ENCODE measurements at places on chromosomes 5 and 9. TPM values are rescaled to one million over a fixed set of nuclear protein-coding genes. Genes with fewer than 3 reads are reported as not detected.

- DNase-seq = peak; percentile 54
- H3K27ac ChIP-seq = peak overlapping the region; percentile 97
- peaks cover 19% of the 10 kb centered on the region for H3K4me1 ChIP-seq
- peak overlapping the region; percentile 16 for H3K4me3 ChIP-seq
- no peaks in the 10 kb centered on the region for H3K36me3 ChIP-seq
Measured at GRCh38 chr9:89309608-89310474, 1.2 kb upstream of the CKS2 start.

GRCh38 chr9:19495186-19496028, 86.6 kb downstream of the ACER2 start:
- H3K4me1 ChIP-seq = no peaks in the 10 kb centered on the region
- H3K4me3 ChIP-seq = no peak overlapping the region
- no peak for DNase-seq
- no peaks in the 10 kb centered on the region for H3K36me3 ChIP-seq
- H3K27ac ChIP-seq = no peak overlapping the region

- H3K4me1 ChIP-seq = no peaks in the 10 kb centered on the region
- no peaks in the 10 kb centered on the region for H3K27me3 ChIP-seq
- no peak for DNase-seq
- H3K27ac ChIP-seq = no peak overlapping the region
Measured at GRCh38 chr5:42800748-42801330, 10.9 kb downstream of the SELENOP start.

- H3K36me3 ChIP-seq = no peaks in the 10 kb centered on the region
- H3K27me3 ChIP-seq = no peaks in the 10 kb centered on the region
- no peak overlapping the region for H3K4me3 ChIP-seq
Measured at GRCh38 chr9:16679327-16679821, 191.1 kb downstream of the BNC2 start.

DNA sequence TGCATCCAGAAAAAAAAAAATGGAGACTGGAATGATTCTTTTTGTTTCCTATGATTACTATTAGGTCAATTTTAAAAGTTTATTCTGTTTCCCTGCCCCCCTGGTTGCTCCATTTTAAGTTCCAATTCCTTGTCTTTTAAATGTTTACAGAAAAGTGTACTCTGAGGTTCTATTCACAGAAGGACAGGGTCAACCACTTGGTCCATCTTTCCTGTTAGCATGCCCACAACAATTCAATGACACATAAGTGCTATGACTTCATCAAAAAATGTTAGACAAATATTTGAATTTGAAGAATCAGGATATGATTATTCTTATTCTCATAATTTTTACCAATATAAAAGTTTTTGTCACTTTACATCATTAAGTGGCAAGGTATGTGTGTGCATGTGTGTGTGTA, 123.7 kb downstream of the PDE4D start:
- H3K4me3 ChIP-seq = no peak overlapping the region
- no peak overlapping the region for H3K27ac ChIP-seq
- peaks cover 6% of the 10 kb centered on the region for H3K4me1 ChIP-seq
- no peak for DNase-seq
- no peaks in the 10 kb centered on the region for H3K27me3 ChIP-seq

DNA sequence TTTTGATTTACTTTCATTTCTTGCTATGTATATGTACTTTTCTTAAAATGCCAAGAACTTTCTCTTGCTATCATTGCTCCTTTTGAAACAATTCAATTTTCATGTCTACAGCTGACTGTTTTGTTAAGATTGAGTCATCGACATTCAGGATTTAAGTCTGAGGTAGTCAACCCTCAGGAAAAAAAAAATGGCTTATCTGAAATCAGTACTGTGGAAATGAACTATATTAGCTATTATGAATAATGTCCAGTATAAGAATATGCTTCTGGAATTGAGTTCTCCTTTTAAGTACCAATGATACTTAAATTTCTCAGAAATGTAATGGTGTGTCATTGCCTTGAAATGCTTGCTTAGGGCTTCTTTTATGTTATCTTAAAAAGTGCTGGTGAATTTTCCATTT, 37.9 kb downstream of the TNFAIP8 start:
- no peak overlapping the region for H3K4me3 ChIP-seq
- no peaks in the 10 kb centered on the region for H3K36me3 ChIP-seq
- no peak for DNase-seq
- H3K4me1 ChIP-seq = peaks cover 12% of the 10 kb centered on the region
- H3K27me3 ChIP-seq = no peaks in the 10 kb centered on the region

Gene PPP2R2B
- total RNA-seq = 4.4 TPM

Gene SH3GL2
- total RNA-seq = 5.0 TPM

Gene GCNT4
- 7.9 TPM for total RNA-seq
